ENCODE measurements at places on chromosomes 6 and 20. TPM values are rescaled to one million over a fixed set of nuclear protein-coding genes. Genes with fewer than 3 reads are reported as not detected.

- H3K27me3 ChIP-seq: no peaks in the 10 kb centered on the region
- no peak for DNase-seq
- H3K36me3 ChIP-seq: no peaks in the 10 kb centered on the region
- H3K4me1 ChIP-seq: no peaks in the 10 kb centered on the region
- H3K4me3 ChIP-seq: no peak overlapping the region
Observed at GRCh38 chr6:164286011-164286410, 871.5 kb downstream of the QKI start.

The LHFPL5 gene
- total RNA-seq: 0.47 TPM

DNA sequence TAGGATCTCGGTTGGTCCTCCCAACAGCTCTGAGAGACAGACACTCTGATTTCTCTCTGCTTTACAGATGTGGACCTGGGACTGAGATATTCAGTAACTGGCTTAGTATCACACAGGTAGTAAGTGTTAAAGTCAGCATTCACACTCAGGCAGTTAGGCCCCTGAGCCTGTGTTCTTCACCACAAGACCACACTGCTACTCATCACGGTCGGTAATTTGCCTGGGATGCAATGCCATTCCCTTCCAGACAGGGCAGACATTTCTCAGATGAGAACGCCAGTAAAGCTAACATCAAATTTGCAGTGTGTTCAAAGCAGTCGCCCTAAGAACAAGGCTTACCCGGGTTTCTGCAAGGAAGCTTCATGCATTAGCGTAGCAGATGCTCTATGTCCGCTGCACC, 39.8 kb upstream of the HIVEP1 start:
- no peaks in the 10 kb centered on the region for H3K4me1 ChIP-seq
- no peak overlapping the region for H3K27ac ChIP-seq

GRCh38 chr6:6686748-6687601, 98.5 kb downstream of the LY86 start:
- peak overlapping the region; percentile 81 for H3K27ac ChIP-seq
- H3K4me3 ChIP-seq: peak overlapping the region; percentile 64
- peaks cover 30% of the 10 kb centered on the region for H3K4me1 ChIP-seq
- DNase-seq: peak; percentile 90
- H3K27me3 ChIP-seq: no peaks in the 10 kb centered on the region

DNA sequence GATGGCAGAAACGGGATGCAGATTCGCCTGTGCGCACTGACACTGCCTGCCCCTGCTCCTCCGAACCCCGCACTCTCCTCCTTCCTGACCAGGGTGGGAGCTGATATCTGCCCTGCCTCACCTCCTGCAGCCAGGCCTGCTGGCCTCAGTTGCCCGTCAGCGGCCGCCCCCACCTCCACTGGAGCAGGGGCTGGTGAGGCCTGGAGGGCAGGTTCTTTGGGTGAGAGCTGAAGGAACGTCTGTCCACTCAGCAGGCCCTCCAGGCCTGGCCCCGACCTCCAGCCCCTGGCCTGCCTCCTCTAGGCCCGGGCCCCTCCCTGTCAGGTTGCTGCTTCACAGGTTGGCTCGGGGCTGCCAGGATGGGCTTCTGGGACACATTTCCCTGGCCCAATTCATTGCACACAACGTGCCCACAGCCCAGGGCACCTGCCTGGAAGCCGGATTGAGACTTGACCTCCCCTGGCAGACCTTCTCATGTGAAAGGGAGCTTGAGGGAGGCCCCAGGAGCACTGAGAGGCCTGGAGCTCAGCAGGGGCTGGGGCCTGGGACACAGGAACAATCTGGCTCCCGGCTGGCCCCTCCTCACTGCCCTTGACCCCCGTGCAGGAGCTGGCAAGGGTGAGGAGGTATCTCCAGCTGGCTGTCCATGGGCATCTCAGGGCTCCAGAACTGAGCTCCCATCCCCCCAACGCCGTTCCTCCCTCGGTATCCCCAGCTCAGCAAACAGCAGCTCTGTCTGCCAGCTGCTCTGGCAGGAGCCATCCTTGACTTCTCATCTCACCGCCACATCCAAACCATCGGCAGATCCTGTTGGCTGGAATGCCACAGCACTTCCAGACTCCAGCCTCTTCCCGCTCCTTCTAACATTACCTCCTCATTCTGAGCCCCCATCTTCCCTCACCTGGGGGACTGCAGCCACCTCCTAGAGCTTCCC, 39.5 kb downstream of the SPDEF start:
- no peak for DNase-seq
- no peaks in the 10 kb centered on the region for H3K4me1 ChIP-seq
- no peaks in the 10 kb centered on the region for H3K27me3 ChIP-seq
- H3K4me3 ChIP-seq: no peak overlapping the region
- H3K27ac ChIP-seq: no peak overlapping the region
- H3K36me3 ChIP-seq: no peaks in the 10 kb centered on the region

DNA sequence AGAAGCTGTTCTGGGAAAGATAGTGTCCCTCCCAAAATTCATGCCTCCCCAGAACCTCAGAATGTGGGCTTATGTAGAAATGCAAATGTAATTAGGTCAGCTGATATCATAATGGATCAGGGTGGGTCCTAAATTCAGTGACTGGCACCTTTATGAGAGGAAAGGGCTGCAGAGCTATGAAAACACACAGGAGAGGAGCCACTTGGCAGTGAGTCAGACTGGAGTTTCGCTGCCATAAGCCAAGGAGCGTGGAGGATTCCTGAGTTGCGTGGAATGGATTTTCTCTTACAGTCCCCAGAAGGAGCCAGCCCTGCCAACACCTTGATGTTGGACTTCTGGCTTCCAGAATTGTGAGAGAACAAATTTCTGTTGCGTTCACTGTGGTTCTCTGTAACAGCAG, 249.8 kb upstream of the PMEPA1 start:
- H3K27me3 ChIP-seq: no peaks in the 10 kb centered on the region
- no peak for DNase-seq
- H3K4me1 ChIP-seq: no peaks in the 10 kb centered on the region
- H3K36me3 ChIP-seq: no peaks in the 10 kb centered on the region
- no peak overlapping the region for H3K4me3 ChIP-seq

GRCh38 chr20:3390759-3391425, 16.6 kb downstream of the DNAAF9 start:
- DNase-seq: no peak
- no peak overlapping the region for H3K4me3 ChIP-seq
- H3K36me3 ChIP-seq: no peaks in the 10 kb centered on the region
- no peaks in the 10 kb centered on the region for H3K27me3 ChIP-seq
- H3K27ac ChIP-seq: peak overlapping the region; percentile 69
- H3K4me1 ChIP-seq: peaks cover 22% of the 10 kb centered on the region

DNA sequence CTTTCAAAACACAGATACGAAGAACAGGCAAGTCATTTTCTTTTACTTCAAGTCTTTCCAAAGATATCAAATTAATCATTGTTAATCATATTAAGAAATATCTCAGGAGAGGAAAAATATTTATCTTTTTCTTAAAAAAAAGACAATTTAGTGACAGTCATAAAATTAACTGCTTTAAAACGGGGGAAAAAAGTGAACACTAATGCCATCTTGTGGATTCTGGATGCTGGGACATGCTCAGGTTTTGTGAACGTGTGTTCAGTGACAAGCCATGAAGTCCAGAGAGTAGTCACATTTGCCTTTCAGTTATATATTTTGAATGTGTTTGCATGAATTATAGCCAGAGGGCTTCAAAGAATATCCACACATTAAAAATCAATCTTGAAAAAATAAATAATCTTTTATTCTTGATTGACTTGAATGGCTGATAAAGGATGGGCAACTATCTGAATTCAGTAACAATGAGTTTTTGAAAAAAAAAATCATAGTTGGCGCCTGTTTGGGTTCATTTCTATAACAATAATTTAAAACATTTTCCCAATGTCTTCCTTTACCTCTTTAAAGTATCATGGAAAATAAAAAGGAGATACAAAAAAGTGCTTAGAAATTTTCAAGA, 74.7 kb upstream of the NOX3 start:
- no peaks in the 10 kb centered on the region for H3K36me3 ChIP-seq
- H3K4me1 ChIP-seq: no peaks in the 10 kb centered on the region
- H3K27me3 ChIP-seq: no peaks in the 10 kb centered on the region
- no peak overlapping the region for H3K4me3 ChIP-seq
- H3K27ac ChIP-seq: no peak overlapping the region

DNA sequence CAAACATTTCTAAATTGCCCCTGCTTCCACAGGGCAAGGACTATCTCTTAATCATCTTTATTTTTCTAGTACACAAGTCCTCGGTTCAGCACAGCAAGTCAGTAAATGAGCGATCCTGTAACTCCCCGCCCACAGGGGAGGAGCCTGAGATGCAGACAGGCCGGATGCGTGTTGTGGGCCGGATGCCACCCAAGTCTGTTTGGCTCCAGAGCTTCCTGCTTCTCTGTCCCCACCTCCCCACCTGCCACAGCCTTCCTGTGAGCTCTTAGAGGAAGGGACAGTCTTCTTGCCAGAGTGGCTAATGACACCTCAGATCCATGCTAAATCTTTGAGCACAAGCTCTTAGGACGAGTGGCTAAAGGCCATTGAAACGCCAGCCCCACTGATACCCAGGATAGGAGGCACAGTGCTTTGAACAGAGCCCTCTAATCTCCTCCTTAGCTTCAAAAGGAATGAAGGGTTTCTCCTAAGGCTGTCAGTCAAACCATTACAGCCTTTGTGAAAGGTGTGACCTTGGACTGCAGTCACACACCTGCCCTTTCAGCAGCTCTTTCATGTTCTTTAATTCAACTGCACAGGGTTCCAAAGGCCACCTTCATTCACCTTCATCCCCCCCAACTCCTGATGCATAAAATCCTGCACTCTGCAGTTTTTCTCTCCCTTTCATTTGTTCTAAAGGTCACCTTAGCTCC, 264.3 kb downstream of the TFAP2C start:
- H3K36me3 ChIP-seq: no peaks in the 10 kb centered on the region
- H3K4me3 ChIP-seq: no peak overlapping the region
- no peak for DNase-seq
- no peaks in the 10 kb centered on the region for H3K27me3 ChIP-seq
- no peak overlapping the region for H3K27ac ChIP-seq

DNA sequence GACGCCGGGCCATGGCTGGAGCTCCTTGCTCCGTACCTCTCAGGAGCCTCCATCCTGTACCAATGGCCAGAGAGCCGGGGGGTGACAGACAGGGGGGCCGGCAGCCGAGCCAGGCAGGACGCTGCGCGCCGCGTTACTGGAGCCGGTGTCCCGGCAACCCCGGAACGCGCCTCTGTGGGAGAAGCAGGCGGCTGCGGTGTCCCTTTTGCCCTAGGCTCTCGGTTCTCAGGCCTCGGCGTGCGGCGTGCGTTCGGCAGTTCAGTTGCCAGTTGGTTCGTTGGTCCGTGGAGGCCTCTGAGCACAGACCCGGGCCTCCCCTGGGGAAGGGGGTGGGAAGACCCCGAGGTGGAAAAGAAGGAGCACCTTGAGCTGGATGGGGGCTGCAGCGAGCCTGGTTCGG, at the start of gene SPATS1:
Gene SPATS1, plus strand, starts transcription at position 162 of the 400 bp plus-strand sequence. CDS start 446 bp downstream, outside the sequence.
- no peak within 1 kb of the TSS for H3K4me3 ChIP-seq
- H3K4me1 ChIP-seq: no peaks in the 10 kb centered on the region
- H3K36me3 ChIP-seq: no peaks in the 10 kb centered on the region

DNA sequence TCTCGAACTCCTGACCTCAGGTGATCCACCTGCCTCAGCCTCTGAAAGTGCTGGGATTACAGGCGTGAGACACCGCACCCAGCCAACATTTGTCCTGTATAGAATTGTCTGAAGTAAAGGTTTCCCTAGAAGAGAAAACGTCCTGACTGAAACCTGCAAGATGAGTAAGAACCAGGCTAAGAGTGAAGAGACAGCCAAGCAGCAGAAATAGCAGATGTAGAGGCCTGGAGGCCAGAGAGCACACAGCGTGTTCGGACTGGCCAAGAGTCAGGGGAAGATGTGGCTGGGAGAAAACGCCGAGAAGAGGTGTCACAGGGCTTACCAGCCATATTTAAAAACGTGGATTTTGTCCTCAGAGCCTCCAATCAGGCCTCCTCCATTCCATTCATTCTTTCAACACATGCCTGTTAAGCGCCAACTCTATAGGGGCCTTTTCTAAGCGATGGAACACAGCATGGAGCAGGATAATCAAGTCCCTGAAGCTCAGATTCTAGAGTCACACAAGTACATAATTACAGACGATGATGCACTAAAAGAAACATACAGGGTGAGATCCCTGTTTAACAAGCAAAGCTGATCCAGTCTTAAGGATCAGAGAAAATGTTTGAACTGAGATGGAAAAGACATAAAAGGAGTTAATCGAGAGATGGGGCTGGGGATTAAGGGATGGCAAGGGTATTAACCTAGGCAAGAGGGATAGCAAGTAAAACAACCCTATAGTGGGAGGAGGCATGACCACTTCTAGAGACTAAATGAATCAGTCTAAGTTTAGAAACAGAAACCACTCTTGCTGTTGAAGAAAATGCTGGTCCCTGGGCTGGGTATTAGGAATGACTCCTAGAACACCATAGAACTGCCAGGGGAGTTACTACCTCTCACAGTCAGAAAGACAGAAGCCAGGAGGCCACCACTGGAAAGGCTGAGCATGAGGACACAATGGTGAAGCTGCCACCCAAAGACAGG, 4.8 kb downstream of the ZCCHC3 start:
- H3K4me3 ChIP-seq: no peak overlapping the region
- no peak for DNase-seq
- H3K4me1 ChIP-seq: peaks cover 7% of the 10 kb centered on the region
- H3K36me3 ChIP-seq: peaks cover 3% of the 10 kb centered on the region
- H3K27me3 ChIP-seq: no peaks in the 10 kb centered on the region

- peaks cover 6% of the 10 kb centered on the region for H3K36me3 ChIP-seq
- no peaks in the 10 kb centered on the region for H3K4me1 ChIP-seq
- no peak overlapping the region for H3K4me3 ChIP-seq
Observed at GRCh38 chr6:351867-352289, 39.7 kb upstream of the IRF4 start.

The SDC4 gene
- total RNA-seq: 397 TPM

The OOEP gene
- total RNA-seq: 0.35 TPM

The SPACA1 gene
- total RNA-seq: not detected

DNA sequence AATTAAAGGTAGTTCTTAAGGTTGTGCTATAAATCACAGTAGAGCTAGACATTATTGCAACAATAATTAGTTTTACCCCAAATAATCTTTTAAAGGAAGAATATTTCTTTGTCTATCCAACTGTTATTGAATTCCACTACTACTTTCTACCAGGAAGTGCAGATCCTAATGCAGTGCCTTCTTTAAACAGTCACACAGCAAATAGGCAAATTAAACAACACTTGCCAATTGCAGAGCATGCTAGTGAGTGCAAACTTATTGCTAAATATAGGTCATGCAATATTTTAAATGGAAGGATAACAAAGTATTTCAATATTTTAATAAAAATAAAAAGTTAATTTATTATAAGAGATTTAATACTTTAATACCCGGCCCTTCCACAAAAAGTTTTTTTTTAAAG, 107.3 kb upstream of the BCLAF1 start:
- no peaks in the 10 kb centered on the region for H3K4me1 ChIP-seq
- H3K4me3 ChIP-seq: no peak overlapping the region
- H3K27me3 ChIP-seq: no peaks in the 10 kb centered on the region
- DNase-seq: no peak

The EYS gene
- not detected for total RNA-seq

- DNase-seq: no peak
- H3K27me3 ChIP-seq: no peaks in the 10 kb centered on the region
- no peak overlapping the region for H3K27ac ChIP-seq
- no peaks in the 10 kb centered on the region for H3K36me3 ChIP-seq
Observed at GRCh38 chr6:63558278-63558677, 14.0 kb upstream of the LOC128125822 start.

Measured in kidney (tissue), 22 donors.